A549 treated with ZK216348 at 1 μM for 4 hours (cell line): ENCODE measurements at places on chromosomes 5 and 9. TPM values are rescaled to one million over a fixed set of nuclear protein-coding genes. Genes with fewer than 3 reads are reported as not detected.

ELAVL2 gene
- total RNA-seq, result not detected in 5 replicates

FBLL1 gene
- total RNA-seq, result 0.09 to 0.36 TPM in 2 of 5 replicates, not detected in the others

PCDHGC5 gene
- total RNA-seq, result not detected in 5 replicates

EGR1 gene
- 9.5 to 13.7 TPM (median 10.0 TPM) in 5 replicates for total RNA-seq

CBY3 gene
- not detected in 5 replicates for total RNA-seq

TLX3 gene
- total RNA-seq, result not detected in 5 replicates

LAMC3 gene
- 1.2 to 2.8 TPM (median 2.0 TPM) in 5 replicates for total RNA-seq

PCDHB10 gene
- total RNA-seq, result not detected in 5 replicates

CCL27 gene
- total RNA-seq, result 0.25 to 0.94 TPM (median 0.34 TPM) in 3 of 5 replicates, not detected in the others

SKP1 gene
- total RNA-seq, result 587 to 794 TPM (median 595 TPM) in 5 replicates

PRSS3 gene
- 9.4 to 14.7 TPM (median 12.5 TPM) in 5 replicates for total RNA-seq

OTP gene
- total RNA-seq, result 0.07 to 0.16 TPM (median 0.11 TPM) in 5 replicates

SPATA31D4 gene
- total RNA-seq, result not detected in 5 replicates

INIP gene
- 14.1 to 21.5 TPM (median 16.5 TPM) in 5 replicates for total RNA-seq

BHMT2 gene
- total RNA-seq, result not detected in 5 replicates

PTGES2 gene
- 63.3 to 105 TPM (median 99.7 TPM) in 5 replicates for total RNA-seq

HAUS6 gene
- total RNA-seq, result 19.9 to 38.1 TPM (median 23.1 TPM) in 5 replicates

NAIP gene
- 0.39 to 0.72 TPM (median 0.56 TPM) in 5 replicates for total RNA-seq

PRDM9 gene
- not detected in 5 replicates for total RNA-seq

SLC4A9 gene
- 0.33 TPM in 1 of 5 replicates, not detected in the others for total RNA-seq

TTLL11 gene
- 3.9 to 5.0 TPM (median 4.1 TPM) in 5 replicates for total RNA-seq

HMGCR gene
- total RNA-seq, result 22.0 to 28.3 TPM (median 25.4 TPM) in 5 replicates

SOHLH1 gene
- total RNA-seq, result not detected in 5 replicates

TSSK1B gene
- total RNA-seq, result not detected in 5 replicates

SLC36A3 gene
- not detected in 5 replicates for total RNA-seq

ITK gene
- total RNA-seq, result 0.17 to 0.29 TPM (median 0.26 TPM) in 3 of 5 replicates, not detected in the others

CNTNAP3 gene
- total RNA-seq, result 7.4 to 12.7 TPM (median 9.9 TPM) in 5 replicates

SNCAIP gene
- not detected in 5 replicates for total RNA-seq

OGN gene
- total RNA-seq, result not detected in 5 replicates

AJM1 gene
- 2.1 to 5.6 TPM (median 5.3 TPM) in 5 replicates for total RNA-seq

BARX1 gene
- 6.4 to 13.6 TPM (median 11.7 TPM) in 5 replicates for total RNA-seq

NUTM2F gene
- total RNA-seq, result not detected in 5 replicates

FAM78A gene
- 0.13 to 0.48 TPM (median 0.42 TPM) in 5 replicates for total RNA-seq

SLCO4C1 gene
- 0.04 TPM in 1 of 5 replicates, not detected in the others for total RNA-seq

NEK6 gene
- 50.0 to 82.5 TPM (median 70.1 TPM) in 5 replicates for total RNA-seq

ARAP3 gene
- 2.2 to 5.9 TPM (median 4.8 TPM) in 5 replicates for total RNA-seq

HTR4 gene
- not detected in 5 replicates for total RNA-seq

ARHGEF28 gene
- total RNA-seq, result 11.7 to 13.6 TPM (median 13.0 TPM) in 5 replicates
